ENCODE measurements at places on chromosomes 1 and 21.

GRCh38 chr21:33246506-33246905 is 16.8 kb downstream of the IFNAR2 start:
- no peak for DNase-seq

DNA sequence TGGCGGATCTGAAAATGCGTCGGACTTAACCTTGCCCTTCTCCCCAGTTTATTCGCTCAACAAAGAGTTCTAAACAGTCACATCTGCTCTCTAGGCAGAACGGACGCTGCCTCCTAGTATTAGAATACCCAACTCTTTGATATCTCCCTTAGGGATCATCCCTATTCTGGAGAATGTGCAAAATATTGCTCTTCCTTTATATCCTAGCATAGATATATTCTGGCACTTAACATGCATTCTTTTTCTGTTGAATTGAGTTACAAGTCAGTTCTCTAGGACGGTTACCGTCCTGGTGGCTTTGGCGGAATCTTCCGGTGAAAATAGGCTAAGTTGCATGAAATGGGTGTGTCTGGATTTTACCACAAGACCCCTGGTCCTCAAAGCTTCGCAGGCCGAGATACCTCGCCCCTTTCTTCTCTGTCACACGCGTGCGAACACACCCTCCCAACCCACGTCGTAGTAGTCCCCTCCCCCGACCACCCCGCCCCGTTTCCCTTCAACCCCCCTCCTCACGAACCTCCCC is 501 bp upstream of the DNAJC6 start:
- DNase-seq, result no peak

DNA sequence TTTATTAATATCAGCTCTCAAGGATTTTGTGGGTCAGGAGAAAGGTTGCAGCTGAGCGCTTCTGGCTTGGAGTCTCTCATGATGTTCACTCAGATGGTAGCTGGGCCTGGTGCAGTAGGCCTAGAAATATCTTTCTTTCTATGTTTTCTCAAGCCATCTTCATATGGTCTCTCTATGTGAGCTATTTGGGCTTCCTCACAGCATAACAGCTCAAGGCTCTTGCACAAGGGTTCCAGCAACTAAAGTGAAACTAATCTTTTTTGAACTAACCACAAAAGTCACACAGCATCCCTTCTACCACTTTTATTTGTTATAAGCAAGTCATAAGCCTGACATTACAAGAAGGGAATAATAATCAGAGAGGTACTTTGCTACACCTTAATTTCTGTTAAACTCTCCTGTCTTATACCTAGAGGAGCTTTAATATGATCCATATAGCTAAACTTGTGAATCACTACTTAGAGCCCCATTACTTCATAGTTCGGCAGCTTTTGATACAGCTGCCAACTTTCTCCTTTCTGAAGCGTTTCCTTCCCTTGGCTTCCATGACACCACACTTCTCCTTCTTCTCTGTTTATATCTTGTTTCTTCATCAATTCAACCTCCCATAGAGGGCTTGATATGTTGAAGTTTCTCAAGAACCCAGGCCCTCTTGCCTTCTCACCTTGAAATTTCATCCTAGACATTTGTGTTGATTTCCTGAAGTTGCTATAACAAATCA is 720.2 kb downstream of the LTN1 start:
- DNase-seq, result peak; percentile 6

DNA sequence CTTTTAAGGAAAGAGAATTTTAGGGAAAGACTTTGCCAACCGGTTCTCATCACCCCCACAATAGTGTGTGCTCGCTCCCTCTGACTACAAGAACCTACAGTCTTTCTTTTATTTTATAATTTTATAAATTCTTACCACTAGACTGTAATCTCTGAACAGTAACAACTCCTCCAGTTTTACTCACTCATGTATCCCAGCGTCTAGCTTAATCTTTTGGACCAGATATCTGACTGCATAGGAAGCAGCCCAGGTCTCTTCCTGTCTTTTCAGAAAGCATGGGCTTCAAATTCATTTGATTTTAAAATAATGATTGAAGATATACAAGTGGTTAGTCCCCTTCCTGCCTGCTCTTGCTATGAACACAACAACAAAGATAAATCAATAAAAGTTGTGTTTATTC is 19.0 kb upstream of the DUSP10 start:
- DNase-seq, result no peak

GRCh38 chr1:35873243-35873750 is 9.7 kb upstream of the AGO1 start:
- no peak for DNase-seq

DNA sequence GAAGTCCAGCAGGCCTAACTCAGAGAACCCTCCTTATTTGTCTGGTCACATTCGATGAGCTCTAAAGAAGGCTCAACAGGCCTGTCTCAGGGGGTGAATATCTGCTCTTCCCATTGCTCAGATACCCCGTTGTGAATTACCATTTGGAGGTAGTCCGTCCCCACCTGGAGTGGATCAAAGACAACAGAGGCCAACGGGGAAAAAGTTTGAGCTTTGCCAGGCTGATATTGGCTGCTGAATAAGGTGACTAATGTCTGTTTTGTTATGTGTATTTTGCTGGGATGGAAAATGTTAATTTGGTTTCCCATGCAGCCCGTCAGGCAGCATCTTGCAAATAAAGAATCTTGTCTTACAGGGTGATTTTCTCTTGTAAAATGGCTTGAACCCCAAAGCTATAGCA is 69.2 kb upstream of the EPS8L3 start:
- DNase-seq, result no peak

DNA sequence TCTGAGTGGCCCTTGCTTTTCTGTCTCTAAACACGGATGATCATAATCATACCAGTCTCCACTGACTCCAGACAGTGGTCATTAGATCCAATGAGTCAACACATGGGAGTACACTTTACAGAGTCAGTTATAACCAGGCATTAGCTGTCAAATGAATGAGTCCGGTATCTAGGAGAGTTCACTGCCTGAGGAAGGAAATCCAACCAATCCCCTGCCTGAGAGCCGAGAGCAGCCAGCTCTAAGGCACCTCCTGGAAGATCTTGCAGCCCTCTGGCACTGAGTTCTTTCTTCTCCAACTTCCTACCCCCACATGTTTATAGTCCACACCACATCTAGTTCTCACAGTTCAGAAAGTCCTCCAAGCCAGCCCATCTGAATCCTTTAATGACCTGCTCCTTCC is 29.4 kb upstream of the RBM15 start:
- DNase-seq, result peak; percentile 79

DNA sequence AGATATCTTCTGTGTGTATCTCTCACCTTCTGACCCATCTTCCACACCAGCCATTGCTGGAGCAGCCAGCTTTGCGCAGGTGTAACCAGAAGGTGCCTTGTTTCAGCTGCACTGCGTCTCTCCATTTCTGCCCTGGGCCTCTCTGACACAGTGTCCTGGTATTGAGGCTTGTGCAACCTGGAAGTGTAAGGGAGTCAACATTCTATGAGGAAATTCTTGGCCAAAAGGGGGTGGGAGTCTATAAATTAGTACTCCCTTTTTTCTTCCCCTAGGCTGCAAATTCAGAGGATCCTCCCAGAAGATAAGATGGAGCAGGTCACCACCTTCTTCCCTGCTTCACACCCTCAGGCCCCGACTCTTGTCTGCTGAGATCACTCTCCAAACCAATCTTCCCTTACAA is 109.1 kb downstream of the MRPS6 start:
- no peak for DNase-seq

DNA sequence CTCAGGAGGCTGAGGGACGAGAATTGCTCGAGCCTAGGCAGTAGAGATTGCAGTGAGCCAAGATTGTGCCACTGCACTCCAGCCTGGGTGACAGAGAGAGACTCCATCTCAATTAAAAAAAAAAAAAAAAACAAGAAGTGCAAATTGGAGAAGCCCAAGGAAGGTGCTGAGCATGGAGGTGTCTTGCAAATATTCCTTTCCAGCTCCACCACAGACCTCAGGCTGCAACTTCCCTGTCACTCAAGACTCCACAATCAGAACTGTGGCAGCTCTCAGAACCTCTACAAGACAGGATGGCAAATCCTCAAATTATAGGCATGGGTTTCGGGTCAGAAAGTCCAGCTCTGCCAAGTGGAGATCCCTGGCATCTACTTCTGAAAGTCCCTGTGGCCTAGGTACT is 104.4 kb upstream of the TIAM1 start:
- no peak for DNase-seq

GRCh38 chr1:233245191-233245765 is 50.2 kb downstream of the PCNX2 start:
- DNase-seq, result no peak

- peak; percentile 59 for DNase-seq
Measured at GRCh38 chr1:21508580-21509350, 458 bp upstream of the ALPL start.

DNA sequence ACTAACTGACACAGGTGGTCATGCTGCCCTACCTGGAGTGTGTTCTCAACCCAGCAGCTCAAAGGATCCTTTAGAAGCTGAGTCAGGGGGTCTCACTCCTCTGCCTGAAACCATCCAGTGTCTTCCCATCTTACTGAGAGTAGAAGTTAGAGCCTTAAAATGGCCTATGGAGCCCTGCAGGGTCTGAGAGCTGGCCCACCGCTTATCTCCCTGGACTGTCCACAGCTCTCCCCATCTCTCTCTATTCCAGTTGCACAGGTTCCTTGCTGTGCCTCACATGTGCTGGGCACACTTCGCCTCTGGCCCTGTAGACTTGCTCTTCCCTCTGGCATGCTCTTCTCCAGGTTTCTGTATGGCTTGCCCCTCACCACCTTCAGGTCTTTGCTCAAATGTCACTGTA is 148.6 kb upstream of the CACNA1E start:
- DNase-seq, result no peak

GRCh38 chr21:33441489-33442477 is 38.0 kb downstream of the TMEM50B start:
- DNase-seq, result peak; percentile 66

- no peak for DNase-seq
Measured at GRCh38 chr1:9680091-9680490, 28.6 kb downstream of the PIK3CD start.

DNA sequence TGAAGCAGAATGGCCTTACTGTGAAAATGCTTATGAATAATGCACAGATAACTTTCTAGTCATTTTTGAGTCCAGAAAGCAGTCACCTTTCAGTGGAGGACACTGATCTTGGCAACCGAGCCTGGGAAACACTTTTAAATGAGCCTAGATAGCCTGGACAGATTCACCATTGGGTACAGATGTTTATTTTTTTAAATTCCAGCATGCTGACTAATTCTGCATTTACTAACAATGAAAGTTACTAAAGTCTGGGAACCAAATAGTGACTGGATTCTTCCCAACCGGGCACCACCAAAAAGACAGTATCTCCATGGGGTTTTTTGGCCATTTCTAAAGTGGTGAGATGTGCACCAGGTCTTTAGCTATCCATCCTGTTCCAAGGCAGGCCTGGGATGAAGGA is 3.3 kb upstream of the FMOD start:
- peak; percentile 71 for DNase-seq

- peak; percentile 70 for DNase-seq
Measured at GRCh38 chr1:27563591-27564471, 40.1 kb downstream of the AHDC1 start.

- DNase-seq, result no peak
Measured at GRCh38 chr1:100422065-100422464, 69.8 kb downstream of the CDC14A start.

- peak; percentile 44 for DNase-seq
Measured at GRCh38 chr1:39509360-39510009, 18.0 kb downstream of the BMP8A start.

DNA sequence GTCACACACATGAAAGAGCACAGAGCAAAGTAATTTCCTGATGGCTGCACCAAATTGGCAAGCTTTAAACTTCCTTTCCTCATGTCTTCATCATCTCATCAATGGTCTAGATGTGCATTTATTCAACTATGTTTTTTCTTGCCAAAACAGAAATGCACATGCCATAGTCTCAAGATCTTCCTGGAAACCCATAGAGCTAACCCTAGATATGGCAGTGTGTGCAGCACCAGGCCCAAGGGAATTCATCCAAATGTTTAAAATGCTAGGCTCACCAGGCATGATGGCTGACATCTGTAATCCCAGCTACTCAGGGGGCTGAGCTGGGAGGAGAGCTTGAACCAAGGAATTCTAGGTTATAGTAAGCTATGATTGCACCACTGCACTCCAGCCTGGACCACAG is 31.2 kb upstream of the PALMD start:
- DNase-seq, result no peak

- peak; percentile 49 for DNase-seq
Measured at GRCh38 chr1:147641695-147642592, 28.4 kb downstream of the ACP6 start.

DNA sequence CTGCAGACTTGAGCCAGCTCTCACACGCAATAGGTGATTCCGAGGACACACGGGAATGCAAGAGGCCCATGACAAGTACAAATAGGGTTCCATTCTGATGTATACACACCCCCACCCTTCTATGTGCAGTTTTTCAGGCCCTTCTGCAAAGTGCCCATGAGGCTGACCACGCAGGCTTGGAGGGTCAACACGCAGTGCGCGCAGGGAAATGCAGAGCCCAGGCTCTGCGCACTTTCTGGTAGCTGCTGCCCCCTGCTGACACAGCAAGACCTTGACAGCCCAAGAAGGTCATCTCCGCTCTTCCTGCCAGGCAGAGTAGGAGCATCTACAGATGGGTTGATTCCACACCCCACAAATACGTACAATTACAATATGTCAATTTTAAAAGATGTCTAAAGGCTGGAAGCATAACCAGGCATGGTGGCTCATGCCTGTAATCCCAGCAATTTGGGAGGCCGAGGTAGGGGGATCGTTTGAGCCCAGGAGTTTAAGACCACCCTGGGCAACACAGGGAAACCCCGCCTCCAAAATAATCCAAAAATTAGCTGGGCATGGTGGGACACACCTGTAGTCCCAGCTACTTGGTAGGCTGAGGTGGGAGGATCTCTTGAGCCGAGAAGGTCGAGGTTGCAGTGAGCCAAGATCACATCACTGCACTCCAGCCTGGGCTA is 18.5 kb downstream of the SH3BP5L start:
- peak; percentile 32 for DNase-seq

- DNase-seq, result no peak
Measured at GRCh38 chr1:2606396-2606880, 19.9 kb downstream of the PRXL2B start.

DNA sequence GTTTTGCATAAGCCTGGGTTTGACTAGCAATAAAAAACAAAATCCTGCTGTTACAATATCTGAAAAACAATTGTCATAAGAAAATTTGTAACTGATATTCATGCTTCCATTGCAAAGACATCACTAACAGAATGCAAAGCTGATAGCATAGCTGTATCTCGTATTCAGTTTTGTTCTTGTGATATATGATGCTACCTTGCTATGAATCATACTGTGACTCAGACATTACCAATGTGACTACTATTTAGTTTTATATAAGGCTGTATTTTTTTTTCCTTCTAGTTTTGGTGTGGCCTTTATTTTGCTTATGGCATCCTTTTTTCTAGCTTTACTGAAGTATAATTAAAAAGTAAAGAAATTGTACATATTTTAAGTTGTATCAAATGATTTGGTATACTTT is 1381.8 kb downstream of the MRPL39 start:
- no peak for DNase-seq

- DNase-seq, result peak; percentile 21
Measured at GRCh38 chr1:48203287-48203900, 19.1 kb upstream of the SLC5A9 start.

DNA sequence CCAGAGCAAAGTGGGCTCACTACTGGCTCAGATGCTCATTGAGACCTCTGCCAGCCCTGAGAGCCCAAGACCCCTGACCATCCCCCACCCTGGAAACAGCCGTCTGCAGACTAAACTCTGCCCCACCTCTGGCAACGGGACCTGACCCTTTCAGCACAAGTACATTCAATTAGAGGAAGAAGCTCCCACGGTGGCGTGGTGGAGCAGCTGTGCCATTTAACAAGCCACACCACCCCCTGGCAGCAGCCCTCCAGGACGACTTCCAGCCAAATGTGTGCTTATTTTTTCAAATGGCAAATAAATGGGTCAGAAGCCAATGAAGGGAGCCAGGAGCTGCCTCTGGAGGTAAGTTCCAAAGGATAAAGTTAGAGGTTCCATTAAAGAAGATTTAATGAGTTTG is 226.7 kb downstream of the NPHP4 start:
- DNase-seq, result no peak
